CD4-positive, alpha-beta T cell treated with Interleukin-15 for 4 hours (primary cell): ENCODE measurements at places on chromosomes 5 and 9.

DNA sequence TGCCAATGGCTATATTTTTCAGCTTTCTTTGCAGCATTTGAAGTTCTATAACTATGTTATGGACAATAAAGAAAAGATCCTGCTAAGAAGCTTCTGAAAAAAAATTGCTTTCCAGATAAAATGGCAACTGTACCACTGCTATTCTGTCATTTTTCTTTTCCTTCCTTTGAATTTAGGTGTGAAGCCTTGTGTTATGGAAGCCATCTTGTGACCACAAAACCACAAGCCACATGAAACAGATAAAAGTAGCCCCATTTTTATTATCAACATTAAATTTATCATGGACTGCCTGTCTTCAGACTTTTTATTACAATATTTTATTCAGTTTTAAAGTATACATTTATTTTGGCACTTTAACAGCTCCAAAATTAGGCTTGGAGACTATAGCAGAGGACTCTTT lies 289.9 kb upstream of the ACTBL2 start:
- no peak for DNase-seq

DNA sequence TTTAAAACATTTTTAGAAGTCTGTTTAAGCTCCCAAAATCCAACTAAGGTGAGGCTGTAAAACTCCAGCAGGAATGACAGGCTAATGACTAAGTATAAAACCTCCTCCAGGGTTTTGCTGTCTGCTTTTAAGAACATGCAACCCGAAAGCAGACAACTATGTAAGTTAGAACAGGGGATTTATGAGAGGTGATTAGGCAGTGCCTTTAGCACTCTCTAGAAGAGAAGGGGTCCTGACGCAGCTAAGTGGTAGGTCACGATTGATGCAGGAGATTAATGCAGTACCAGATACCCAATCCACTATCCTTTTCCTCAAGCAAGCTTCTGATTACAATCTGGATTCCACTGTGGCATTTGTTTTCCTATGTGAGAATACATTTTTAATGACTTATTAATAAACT lies 25.9 kb downstream of the HOMER1 start:
- DNase-seq, result no peak

- DNase-seq, result no peak
These were observed 101.6 kb downstream of the GABBR2 start for GRCh38 chr9:98607152-98607551.

- no peak for DNase-seq
These were observed 2.2 kb upstream of the GLRX start for GRCh38 chr5:95824747-95825146.

GRCh38 chr5:126970517-126971017 lies 59.8 kb downstream of the MARCHF3 start:
- DNase-seq, result no peak

- DNase-seq, result no peak
These were observed 1.2 kb downstream of the TEX10 start for GRCh38 chr9:100351508-100351907.

DNA sequence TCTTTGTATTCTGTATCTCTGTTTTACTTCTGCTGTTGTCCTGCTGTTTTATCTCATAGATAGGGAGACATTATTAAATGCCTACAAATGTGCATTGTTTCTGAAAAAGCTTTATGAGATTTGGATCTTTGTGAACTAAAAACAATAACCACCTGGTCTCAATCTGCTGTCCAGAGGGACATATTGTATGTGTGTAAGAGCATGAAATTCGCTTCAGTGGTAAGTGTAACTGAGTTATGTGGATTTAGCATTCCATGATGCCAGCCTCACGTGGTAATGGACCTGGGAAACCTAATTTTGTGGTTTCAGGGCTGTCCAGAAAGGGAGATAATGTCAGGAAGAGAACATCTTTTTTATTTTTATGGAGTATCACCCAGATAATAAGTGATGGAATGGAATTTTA lies 119.3 kb downstream of the GDNF start:
- no peak for DNase-seq

GRCh38 chr9:72315089-72315509 lies 49.9 kb downstream of the ZFAND5 start:
- DNase-seq, result no peak
